Muscle of arm (tissue), 14 donors: ENCODE measurements at places on chromosomes 13 and 19.
A peak's percentile ranks its signal among the peaks of the same experiment; 100 is the strongest.

DNA sequence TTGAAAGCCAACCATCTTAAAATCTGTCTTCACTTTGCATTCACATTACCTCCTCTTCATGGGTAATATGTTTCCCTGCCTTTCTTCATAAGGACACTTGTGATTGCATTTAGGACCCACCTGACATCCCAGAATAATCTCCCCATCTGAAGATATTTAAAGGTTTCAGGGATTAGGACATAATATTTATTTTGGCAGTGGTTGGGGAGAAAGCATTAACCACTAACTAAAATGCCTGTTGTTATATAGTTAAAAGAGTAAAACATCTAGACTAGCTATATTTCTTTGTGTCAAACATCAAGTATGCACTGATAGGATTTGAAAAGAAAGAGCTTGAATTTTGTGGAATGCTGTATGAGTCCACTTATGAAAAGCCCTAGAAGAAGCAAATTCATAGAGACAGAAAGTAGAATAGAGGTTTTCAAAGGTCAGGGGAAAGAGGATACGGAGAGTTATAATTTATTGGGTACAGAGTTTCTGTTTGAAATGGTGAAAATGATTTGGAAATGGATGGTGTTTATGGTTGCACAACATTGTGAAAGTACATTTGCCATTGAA lies 457.7 kb upstream of the SPRY2 start:
- DNase-seq: no peak

DNA sequence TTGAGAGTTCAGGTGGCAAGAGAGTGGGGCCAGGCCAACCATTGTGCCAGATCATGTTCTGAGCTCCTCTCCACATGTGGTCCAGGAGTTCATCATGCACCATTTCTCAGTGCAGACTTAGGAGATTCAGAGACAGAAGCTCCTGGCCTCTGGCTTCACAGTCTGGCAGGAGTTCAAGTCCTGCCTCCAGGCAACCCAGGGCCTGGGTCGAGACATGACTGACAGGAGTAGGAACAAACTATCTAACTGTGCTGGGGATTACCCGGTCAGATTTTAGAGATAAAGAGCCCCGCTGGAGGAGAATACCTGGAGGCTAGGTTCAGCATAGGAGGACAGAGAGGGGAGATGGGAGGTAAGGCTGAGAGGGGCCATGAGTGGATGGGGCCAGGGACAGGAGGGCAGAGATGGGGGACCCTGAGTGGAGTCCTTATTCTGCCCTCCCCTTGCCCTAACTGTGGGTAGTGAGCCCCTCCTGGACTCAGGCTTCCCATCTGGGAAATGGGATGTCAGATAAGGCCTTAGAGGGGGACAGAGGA lies 906 bp upstream of the CYP4F11 start:
- DNase-seq: no peak

DNA sequence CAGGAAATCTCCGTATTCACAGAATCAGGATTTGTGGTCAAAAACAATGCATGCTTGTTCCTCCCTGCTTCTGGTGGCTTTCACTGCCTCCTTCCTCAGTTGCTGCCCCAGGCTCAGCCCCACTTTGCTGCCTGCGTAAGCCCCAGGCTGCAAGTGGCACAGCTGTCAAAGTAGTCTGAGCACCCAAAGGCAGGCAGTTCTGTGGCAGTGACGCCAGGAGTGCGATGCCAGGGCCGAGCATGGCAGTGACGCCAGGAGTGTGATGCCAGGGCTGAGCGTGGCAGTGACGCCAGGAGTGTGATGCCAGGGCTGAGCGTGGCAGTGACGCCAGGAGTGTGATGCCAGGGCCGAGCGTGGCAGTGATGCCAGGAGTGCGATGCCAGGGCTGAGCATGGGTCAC lies 77.3 kb upstream of the GPR183 start:
- no peak for DNase-seq

DNA sequence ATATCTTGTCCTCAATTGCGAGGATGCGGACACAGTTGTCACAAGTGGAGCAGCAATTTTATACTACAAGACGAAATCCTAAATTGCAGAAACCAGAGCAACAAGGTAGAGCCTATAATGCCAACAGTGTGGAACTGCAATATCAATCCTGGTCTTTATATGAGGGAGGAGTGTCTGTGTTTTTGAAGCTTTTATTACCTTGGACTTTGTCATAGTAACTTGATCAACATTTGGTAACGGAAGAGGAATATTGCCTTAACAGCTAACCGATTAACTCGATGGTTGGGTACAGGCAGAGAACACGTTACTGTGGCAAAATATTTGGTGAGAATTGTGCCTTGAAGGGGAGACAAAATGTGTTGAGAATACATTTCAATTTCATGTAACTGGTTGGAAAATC lies 661.5 kb downstream of the FGF9 start:
- DNase-seq: no peak

DNA sequence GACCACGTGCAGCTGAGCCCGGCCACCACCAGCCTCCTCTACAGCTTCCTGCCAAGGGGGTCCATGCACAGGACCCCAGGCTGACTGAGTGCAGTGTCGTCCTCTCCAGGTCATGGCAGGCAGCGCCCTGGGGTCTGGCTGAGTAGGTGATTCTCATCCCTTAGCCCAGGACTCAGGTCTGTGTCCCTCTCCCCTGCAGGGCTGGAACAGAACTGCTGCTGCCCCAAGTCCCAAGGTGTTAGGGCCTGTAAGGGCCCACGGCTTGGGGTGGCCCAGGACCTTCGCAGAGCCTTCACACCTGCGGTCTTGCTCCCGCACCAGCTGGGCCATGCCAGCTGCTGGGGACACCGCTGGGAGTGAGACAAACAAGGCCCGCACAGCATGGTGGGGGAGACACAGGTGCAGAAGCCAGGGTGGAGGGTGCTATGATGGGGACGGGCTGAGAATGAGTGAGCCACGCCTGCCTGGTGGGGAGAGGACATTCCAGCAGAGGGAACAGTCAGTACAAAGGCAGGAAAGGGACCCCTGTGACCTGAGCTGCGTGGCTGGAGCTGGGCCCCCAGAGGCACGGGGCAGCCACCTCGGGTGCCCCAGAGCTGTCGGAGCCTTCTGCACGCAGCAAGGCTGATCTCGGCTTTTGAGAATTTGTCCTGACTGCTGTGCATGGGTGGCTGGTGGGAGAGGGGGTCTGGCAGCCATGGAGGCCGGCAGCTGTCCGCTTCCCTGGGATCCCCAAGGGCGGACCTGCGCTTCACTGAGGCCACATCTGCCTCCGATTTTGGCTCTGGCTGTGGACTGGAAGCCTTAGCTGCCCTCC lies 11.9 kb downstream of the PLEKHF1 start:
- DNase-seq: no peak

GRCh38 chr13:65133094-65133493 lies 2097.0 kb downstream of the PCDH9 start:
- no peak for DNase-seq

GRCh38 chr13:76968041-76968440 lies 19.7 kb downstream of the ACOD1 start:
- no peak for DNase-seq

GRCh38 chr19:8609279-8610040 lies 1.1 kb downstream of the ADAMTS10 start:
- peak; percentile 60 for DNase-seq

DNA sequence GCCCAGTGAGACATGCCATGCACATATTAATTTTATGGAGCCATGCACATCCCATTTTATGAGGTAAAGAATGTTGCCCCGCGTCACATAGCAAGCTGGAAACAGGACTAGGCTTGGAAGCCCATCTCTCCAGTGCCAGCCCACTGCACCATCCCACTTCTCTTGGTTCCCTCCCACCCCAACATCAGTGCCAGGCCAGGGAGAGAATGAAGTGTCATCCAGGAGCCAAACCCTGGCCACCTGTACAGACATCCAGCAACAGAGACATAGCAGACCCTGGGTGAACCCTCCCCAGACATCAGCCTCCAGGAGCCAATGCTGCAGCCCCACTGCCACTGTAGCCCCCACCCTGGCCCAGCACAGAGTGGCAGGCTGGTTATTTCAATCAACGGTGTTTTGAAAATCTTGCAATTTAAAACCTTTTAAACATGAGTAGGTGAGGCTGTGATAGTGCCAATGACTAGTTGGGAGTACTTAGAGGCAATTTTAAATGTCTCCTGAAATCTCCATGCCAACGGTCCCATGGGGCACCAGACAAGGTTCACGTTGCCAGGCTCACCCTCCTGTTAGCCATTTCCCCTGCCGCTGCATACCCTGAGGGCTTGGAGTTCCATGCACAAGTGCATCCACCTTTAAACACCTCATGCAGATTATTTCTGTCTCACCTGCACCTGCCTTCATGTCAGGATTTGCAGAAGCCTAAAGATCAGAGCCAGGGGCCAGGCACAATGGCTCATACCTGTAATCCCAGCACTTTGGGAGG lies 34.7 kb downstream of the VSTM2B start:
- no peak for DNase-seq

DNA sequence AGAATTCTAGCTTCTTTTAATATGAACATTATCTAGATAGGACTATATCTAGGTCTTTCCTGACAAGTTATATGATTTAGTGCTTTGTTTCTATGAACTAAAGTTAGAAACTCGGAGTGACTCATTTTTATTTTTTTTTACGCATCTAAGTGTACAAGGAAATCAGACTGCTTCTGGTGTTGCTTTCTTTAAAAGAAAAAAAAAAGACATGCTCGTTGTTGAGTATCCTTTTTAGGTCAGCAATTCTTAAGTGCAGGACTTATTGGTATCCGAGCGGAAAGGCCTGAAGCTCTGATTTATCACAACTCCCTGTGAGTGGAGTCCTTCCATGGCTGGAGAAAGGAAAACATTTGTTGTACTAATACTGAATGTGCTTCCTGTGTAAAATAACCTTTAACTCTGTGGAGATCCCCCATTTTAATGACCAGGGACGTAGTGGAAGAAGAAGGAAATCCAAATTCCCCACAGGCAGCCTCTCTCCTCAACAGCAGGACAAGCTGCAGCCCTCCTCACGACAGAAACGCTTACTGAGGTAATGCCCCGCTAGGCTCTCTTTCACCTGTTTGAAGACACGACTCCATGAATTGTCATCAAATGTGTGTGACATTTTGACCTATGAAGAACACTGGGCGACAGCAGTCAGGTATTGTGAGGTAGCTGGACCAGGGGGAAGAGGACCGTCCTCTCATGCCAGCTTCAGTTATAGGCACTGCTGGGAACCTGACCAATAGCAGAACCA lies 17.9 kb upstream of the POMP start:
- no peak for DNase-seq

- no peak for DNase-seq
Observed at GRCh38 chr13:26599403-26599802, 41.9 kb downstream of the WASF3 start.

GRCh38 chr19:8148410-8149260 lies 757 bp downstream of the FBN3 start:
- no peak for DNase-seq

DNA sequence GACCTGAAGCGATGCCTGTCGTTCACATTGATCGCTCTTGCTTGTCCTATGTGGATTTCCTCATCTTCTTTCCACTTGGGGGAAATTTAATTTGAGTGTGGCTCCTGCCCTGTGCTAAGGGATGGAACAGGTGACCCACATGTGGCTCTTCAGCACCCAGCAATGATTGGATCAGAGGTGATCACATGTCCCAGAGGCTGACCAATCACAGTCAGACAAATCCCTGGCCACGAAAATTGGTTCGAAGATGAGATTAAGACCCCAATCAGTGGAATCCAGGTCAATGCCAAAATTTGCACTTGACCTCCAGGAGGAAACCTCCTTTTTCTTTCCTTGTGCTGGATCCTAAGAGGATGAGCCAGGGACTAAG lies 23.7 kb downstream of the AMER2 start:
- no peak for DNase-seq

DNA sequence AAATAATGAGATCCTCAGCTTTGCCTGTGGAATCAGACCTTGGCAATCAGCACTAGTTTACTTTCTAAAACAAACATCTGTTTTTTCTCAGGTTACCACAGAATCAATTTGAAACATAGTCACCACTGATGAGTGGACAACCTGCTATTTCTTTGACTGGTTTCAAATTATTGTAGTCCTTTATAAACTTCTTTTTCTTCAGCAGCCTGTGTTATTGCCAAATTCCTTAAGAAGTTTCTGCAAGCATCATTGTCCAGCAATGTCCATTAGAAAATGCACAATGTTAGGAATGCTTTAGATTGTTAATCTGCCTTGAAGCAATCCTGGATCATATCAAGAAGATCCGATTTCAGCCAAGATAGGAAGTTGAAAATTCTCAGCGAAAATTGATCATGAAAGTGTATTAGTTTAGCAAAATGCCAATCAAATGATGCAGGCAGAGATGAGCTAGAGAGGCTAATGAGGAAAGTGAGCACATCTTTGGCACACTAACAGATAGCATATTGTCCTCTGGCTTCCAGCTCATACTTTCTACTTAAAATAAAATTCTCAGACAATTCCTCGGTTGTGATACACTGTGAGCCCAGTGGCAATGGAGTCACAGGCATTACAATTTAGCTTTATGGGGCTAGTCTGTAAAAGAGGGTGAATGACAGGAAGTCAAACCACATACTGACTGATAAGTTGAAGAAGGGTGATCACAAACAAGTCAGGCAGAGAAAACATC lies 270.6 kb downstream of the SLITRK6 start:
- DNase-seq: peak; percentile 71

- peak; percentile 61 for DNase-seq
Observed at GRCh38 chr19:4575267-4576015, 16.0 kb upstream of the SEMA6B start.
